ENCODE measurements at places on chromosomes 13 and 19.

DNA sequence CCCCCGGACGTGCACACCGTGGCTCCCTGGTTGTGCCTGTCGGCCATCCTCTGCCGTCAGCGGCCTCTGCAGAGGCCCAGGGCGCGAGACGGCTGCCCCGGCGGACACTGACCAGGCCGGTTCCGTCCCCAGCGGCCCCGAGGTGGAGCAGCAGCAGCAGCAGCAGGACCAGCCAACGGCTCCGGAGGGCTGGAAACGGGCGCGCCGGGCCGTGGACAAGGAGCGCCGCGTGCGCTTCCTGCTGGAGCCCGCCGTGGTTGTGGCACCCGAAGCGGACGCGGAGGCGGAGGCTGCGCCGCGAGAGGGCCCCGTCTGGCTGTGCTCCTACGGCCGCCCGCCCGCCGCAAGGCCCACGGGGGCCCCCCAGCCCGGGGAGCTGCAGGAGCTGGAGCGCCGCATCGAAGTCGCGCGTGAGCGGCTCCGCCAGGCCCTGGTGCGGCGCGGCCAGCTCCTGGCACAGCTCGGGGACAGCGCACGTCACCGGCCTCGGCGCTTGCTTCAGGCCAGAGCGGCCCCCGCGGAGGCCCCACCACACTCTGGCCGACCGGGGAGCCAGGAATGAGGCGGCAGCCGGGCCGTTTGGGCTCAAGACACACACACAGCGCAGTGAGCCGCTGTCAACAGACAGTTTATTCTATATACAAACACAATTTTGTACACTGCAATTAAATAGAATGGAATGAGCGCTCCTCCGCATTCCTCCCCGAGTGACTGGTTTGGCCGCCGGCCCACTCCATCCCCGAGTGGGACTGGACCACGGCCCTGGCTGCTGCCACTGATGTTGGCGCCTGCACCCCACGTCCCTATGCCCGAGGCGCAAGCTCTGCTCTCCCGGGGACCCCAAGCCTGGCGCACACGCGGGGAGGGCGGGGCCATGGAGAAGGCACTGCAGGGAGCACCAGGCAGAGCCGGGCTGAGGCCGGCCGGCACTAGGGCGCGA, 9.1 kb downstream of the GRIN3B start:
- no peak for DNase-seq

DNA sequence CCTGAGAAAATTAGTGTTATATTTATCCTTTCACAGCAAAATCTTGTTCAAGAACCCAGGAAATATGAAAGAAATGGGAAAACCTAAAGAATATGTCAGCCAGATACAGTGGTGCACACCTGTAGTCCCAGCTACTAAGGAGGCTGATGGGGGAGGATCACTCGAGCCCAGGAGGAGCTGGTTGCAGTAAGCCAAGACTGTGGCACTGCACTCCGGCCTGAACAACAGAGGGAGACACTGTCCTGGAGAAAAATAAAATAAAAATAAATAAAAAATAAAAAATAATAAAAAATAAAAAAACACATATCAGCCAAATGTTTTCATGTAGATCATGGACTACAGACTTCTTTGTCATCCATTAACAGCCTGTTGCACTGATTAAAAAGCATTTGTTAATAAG, 244.8 kb upstream of the KLHL1 start:
- no peak for DNase-seq

DNA sequence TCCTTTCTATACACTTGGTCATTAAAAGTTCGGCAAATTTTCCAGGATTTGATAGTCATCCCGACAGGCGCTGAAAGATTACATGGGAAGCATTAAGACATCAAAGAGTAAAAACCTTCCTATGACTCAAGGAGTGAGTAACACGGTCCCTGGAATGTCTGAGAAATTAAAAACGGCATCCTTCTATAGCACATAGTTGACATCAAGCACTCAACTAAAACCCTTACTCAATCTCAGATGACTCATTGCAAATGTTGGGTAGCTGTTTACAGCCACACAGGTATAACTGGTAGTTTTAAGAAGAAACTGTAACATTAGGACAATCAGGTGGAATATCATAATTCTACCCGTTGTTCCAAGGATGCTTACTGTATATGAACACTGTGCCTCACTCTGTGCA, 6.4 kb upstream of the LGALS13 start:
- DNase-seq, result no peak

DNA sequence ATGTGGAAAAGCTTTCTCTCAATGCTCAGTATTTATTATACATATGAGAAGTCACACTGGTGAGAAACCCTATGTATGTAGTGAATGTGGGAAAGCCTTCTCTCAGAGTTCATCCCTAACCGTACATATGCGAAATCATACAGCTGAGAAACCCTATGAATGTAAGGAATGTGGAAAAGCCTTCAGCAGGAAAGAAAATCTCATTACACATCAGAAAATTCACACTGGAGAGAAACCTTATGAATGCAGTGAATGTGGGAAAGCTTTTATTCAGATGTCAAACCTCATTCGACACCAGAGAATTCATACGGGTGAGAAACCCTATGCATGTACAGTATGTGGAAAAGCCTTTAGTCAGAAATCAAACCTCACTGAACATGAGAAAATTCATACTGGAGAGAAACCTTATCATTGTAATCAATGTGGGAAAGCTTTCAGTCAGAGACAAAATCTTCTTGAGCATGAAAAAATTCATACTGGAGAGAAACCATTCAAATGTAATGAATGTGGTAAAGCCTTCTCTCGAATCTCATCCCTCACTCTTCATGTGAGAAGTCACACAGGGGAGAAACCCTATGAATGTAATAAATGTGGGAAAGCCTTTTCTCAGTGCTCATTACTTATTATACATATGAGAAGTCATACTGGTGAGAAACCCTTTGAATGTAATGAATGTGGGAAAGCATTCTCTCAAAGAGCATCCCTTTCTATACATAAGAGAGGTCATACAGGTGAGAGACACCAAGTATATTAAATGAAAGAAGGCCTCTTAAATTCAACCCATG, 34.4 kb downstream of the ZNF568 start:
- DNase-seq, result no peak

- DNase-seq, result no peak
Observed at GRCh38 chr13:23473221-23473620, 39.7 kb upstream of the SACS start.

GRCh38 chr19:29524912-29525831, 622 bp upstream of the VSTM2B start:
- DNase-seq, result no peak

DNA sequence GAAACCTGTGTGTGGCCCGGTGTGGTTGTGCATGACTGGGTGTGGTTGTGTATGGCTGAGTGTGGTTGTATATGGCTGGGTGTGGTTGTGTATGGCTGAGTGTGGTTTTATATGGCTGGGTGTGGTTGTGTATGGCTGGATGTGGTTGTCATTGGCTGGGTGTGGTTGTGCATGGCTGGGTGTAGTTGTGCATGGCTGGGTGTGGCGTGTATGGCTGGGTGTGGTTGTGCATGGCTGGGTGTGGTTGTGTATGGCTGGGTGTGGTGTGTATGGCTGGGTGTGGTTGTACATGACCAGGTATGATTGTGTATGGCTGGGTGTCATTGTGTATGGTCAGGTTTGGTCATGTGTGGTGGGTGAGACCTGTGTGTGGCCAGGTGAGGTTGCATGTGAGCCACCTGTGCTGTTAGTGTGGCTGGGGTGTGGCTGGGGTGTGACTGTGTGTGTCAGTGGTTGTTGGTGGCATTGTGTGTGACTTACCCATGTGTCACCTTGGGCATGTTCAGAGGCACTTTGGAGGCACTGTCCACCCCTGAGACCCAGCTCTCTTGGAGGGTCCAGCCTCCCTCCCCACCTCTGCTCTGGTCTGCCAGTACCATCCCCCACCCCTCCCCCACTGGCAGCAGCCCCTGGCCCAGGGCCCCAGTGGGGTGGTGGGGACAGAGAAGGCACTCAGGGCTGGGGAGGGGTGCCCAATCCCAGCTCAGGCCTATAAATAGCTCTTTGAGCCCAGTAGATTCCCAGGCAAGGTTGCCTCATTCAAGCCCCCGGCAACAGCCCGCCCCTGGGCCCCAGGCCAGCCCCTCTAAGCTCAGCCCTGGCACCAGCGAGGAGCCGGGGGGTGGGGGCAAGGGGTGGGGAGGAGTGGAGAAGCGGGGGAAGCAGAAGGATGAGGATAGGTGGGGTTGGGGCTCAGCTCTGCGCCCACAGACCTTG, 3.9 kb upstream of the NCAN start:
- no peak for DNase-seq

GRCh38 chr19:16420781-16421386, 50.9 kb downstream of the EPS15L1 start:
- no peak for DNase-seq

GRCh38 chr13:33722216-33722915, 95.6 kb upstream of the RFC3 start:
- DNase-seq, result no peak

GRCh38 chr19:30549151-30549550, 177.0 kb downstream of the ZNF536 start:
- no peak for DNase-seq

- no peak for DNase-seq
Observed at GRCh38 chr19:6038634-6039405, 60.9 kb upstream of the RANBP3 start.
